ENCODE measurements at places on chromosomes 16 and 17.

DNA sequence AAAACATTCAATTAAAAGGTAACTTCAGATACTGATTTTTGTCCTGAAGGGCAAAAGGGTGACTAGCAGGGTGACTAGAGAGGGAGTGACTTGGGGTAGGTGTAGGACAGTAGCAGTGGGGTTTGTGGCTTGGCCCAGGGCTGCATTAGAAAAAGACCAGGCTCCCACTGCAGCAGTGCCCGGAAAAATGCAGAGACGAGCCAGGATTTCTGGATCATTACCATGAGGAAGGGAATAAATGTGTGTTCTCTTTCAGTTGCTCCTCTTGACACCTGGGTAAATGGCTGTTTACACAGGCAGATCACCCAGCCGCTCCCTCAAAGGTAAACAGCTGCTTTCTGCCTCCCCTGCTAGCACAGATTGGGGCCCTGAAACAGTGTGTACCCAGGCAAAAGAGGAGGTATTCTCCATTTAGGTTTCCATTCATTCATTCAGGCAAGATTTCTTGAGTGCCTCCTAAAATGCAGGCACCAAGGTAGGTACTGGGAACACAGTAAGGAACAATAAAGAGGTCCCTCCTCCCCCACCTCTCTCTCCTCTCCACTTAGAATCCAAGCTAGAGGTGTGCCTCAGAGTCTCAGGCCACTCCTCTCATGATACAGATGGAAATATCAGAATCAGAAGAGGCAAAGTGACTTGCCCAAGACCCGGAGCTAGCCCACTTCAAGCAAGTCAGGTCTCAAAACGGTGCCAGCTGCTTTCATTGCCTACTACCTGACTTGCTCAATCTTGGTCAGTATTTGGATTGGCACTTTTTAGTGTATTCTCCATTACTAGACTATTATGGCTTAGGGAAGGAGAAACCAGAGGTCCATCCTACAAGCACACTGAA lies 15.2 kb upstream of the TOX3 start:
- no peak for DNase-seq

- DNase-seq = no peak
Observed at GRCh38 chr17:4712526-4712925, 2.1 kb downstream of the ARRB2 start.

- DNase-seq = no peak
Observed at GRCh38 chr16:17420816-17421215, 49.9 kb downstream of the XYLT1 start.

DNA sequence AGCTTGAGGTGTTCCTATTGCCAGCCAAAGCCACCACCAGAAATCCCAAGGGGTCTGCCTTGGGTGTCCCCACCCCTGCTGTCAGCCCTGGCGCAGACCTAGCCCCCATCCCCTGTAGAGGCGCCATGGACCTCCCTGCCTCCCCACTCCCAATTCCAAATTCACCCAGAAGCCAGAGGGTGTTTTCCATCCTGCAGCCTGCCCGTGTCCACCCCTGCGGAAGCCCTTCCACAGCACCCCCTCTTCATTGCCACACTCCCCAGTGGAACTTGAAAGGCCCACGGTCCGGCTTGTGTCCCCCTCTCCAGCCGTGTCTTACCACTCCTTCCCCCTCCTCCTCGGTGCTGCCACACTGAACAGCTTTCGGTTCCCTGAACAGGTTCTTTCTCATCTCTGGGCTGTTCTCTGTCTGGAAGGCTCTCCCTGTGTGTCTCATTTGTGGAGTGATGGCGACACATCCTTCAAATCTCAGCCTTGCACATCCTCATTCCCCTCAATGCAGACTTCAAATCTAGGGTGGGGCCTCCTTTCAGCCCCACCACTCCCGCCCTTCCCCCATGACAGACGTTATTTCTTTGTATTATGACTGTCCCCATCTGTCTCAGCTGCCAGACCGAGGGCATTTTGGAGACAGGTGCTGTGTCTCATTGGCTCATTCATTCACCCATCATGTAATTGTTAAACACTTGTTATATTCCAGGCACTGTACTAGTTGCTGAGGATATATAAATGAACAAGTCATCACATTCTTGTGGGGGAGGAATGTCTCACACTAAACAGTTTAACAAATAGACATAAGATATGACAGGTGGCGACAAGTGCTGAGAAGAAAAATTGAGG lies 36.3 kb downstream of the ADGRG5 start:
- no peak for DNase-seq

GRCh38 chr17:42276609-42277341 lies 584 bp upstream of the STAT5B start:
- DNase-seq = peak; percentile 76

Measured in HuH-7 (cell line).